ENCODE measurements at places on chromosomes 5 and 9. TPM values are rescaled to one million over a fixed set of nuclear protein-coding genes. Genes with fewer than 3 reads are reported as not detected.

DNA sequence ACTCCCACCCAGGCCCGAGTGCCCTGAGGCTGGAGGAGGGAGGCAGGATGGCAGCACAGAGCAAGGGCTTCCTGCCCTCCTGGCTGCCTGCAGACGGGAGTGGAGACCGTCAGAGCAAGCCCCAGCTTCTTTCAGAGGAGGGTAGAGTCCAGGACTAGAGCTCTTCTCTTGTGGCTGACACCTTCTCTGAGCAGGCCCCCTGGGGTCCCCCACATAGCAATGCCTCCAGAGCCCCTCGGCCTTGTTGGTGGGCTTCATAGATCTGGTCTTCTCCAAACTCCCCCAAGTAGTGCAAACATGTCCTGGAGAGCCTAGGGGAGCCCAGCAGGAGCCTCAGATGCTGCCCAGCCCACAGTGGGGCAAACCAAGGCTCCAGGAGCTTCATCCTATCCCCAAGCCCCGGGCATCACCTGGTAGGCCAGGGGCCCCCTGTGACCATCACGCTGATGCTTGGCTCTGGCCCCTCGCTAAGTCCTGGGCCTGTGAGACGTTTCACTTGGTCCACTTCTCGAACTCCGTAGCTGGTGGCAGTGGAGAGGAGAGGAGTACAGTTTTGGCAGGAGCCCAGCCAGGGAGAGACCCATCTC is 2.0 kb downstream of the MZB1 start:
- peak overlapping the region; percentile 9 for H3K4me3 ChIP-seq
- H3K36me3 ChIP-seq: no peaks in the 10 kb centered on the region
- H3K27ac ChIP-seq: peak overlapping the region; percentile 50
- H3K4me1 ChIP-seq: peaks cover 69% of the 10 kb centered on the region
- DNase-seq: no peak

ARHGEF39 gene
- total RNA-seq: 1.5 TPM

GRCh38 chr5:63495225-63495624 is 467.0 kb downstream of the HTR1A start:
- no peak overlapping the region for H3K27ac ChIP-seq
- H3K27me3 ChIP-seq: no peaks in the 10 kb centered on the region
- H3K4me3 ChIP-seq: no peak overlapping the region
- no peaks in the 10 kb centered on the region for H3K4me1 ChIP-seq
- H3K36me3 ChIP-seq: no peaks in the 10 kb centered on the region

- DNase-seq: no peak
- H3K27me3 ChIP-seq: no peaks in the 10 kb centered on the region
- no peak overlapping the region for H3K4me3 ChIP-seq
- H3K27ac ChIP-seq: no peak overlapping the region
- H3K4me1 ChIP-seq: peaks cover 4% of the 10 kb centered on the region
These were observed 5.2 kb downstream of the CRB2 start for GRCh38 chr9:123361086-123361730.

GPRIN1 gene
- total RNA-seq: 0.92 TPM

Measured in natural killer cell (primary cell).